ENCODE measurements at places on chromosomes 6 and 20.

GRCh38 chr6:151004383-151005024 is 139.0 kb downstream of the MTHFD1L start:
- DNase-seq, result peak; percentile 77

DNA sequence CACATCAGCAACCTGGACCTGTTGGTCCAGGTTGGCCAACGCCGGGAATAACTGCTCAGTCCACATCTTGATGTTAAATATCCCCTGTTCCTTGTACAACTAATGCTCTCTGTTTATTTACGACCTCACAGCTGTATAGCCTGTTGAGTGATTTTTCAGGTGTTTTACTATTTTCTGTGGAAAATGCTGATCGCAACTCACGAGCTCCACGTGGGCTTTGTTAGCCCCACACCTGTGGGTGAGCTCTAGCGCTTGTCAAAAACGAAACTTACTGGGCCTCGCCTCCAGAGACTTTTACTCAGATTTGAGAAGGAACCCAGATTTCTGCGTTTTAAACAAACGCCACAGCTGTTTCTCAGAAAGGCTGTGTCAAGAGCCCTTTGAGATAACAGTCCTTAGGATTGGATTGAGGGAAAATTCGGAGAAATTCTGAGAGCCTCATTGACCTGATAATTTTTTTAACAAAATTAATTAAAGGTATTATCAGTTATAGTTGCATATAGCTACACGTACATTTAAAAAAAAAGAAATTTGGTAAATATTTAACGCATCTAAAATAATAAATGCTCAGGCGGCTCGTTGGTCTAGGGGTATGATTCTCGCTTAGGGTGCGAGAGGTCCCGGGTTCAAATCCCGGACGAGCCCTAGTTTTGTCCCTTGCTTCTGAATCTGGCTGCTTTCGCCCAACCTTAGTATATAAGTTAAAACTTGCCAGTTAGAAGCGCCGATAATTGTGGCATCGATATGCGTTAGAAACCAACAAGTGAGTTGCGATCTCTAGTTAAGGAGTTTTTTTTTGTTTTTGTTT is 16.7 kb downstream of the HMGN4 start:
- DNase-seq, result peak; percentile 68

GRCh38 chr6:90805619-90806155 is 218.8 kb upstream of the MAP3K7 start:
- DNase-seq, result no peak

DNA sequence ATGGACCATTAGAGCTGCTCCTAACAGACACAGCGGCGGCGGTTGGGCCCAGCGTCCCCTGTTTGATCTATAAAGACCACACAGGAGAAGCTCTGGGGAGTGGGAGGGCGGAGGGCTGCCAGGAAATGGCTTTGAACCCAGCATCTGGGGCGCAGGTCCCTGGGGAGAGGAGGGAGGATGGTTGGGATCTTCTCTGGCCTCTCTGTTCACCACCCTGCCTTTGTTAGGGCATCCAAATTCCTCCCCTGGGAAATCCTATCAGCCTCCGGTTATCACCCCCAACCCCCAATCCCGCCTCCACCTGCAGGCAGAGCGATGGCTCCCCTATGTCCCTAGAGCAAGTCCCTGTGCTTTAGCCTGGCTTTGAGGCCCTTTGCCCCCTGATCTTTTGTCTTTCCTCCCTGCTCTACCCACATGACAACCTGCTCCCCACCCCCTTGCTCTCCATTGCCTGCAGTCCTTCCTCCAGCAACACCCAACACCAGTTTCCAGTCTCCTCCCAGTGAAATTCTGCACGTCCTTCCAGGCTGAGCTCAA is 7.1 kb downstream of the XKR7 start:
- DNase-seq, result no peak

GRCh38 chr20:23167431-23167830 is 81.3 kb upstream of the CD93 start:
- no peak for DNase-seq

DNA sequence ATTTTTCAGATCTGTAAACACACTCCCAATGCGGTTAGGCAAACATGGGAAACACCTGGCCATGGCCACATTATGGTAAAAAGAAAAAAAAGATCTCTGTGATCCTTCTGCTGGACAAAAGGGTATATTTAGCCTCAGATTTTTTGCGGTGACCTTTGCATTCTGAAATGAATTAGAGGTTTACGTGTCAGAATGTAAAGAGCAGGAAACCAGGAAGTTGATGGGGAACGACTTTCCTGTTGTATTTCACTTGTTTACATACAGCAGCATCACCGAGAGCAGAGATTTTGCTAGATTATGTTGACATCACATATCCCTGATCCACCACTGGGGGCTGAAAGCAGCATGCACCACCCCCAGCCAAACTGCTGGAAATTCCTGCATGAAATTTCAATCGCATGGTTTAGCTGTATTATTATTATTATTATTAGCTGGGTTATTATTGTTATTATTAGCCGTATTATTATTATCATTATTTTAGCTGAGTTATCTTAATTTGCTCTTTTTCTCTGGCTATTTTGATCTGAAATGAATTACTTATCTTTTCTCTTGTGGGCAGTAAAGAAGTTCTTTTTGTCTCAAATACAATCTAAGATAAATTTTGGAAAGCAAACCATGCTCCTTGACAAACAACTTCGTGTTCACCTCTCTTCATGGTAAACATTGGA is 189.4 kb downstream of the ZFP64 start:
- DNase-seq, result no peak

GRCh38 chr6:130788954-130789353 is 38.3 kb upstream of the SMLR1 start:
- DNase-seq, result no peak

DNA sequence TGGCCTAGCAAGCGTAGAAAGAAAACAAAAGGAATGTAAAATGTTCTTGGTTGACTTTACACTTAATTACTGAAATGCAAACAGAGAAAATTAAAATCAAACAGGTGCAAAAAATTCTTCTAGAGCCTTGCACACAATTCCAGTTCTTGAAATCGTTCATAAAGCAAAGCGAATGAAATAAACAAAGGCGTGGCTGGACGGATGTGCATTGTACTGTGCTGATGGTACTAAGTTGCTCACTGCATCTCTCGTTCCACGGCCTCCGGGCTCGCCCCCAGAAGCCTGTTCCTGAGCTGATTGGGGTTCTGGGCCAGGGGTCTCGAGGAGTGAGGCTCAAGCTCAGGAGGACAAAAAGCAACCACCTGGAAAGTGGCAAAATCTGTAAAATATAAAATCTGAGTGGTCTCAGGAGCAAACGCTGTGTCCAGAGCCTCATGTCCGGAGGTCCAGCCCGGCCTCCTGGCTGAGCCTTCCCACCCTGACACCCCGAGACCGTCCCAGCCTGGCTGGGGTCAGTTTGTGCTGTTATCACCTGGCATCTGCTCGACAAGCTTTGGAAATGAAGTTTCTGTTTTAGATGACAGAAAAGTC is 71.3 kb downstream of the TTLL2 start:
- no peak for DNase-seq

GRCh38 chr20:24502661-24503060 is 33.2 kb downstream of the SYNDIG1 start:
- DNase-seq, result no peak

DNA sequence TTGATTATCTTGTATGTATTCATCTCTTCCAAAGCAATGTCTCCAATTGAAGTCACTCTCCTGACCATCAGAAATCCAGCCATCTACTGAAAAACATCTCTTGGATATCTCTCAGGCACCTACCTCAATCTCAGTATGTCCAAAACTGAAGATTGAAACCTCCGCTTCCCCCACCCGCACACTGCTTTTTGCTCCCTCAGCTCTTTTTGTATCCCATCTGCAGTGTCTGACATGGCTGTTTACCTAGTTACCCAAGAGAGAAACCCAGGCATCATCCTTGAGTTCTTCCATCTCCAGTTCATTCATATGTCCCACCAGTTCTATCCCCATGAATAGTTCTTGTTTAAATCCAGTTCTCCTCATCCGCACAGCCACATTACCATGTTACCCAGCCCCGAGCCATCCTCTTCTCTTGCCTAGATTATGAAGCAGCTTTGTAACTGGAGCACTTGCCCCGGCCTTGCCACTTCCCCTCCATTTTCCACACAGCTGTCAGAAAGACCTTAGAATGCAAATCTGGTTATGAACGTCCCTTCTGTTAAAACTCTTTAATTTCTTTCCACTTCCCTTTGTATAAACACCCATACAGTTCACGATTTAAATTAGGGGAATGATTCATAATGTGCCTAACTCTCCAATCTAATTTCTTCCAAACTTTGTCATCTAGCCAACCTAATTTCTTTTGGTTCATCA is 40.5 kb upstream of the GCLC start:
- DNase-seq, result no peak

DNA sequence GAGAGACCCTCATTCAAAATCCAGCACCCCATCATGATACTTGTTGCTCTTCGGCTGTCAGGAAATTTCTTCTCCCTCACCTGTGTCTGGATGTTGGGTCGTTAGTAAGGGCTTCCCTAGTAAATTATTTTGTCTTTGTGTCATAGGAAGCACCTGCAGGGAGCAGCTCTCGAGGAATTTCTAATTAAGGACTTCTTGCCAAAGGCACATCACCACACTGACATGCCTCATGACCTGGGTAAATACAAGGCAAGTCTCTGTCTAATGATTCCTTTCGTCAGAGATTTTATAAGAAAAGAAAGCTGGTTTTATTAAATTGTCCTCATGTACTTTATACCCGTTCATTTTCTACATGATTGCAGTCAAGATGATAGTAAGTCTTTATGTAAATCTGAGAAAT is at the start of gene NOX3:
Gene NOX3 (minus strand): TSS at position 74 of the 400 bp plus-strand sequence. CDS start 39 bp downstream, at position 35.
- DNase-seq, result no peak

GRCh38 chr6:7996538-7997111 is 67.6 kb downstream of the BLOC1S5 start:
- DNase-seq, result no peak

DNA sequence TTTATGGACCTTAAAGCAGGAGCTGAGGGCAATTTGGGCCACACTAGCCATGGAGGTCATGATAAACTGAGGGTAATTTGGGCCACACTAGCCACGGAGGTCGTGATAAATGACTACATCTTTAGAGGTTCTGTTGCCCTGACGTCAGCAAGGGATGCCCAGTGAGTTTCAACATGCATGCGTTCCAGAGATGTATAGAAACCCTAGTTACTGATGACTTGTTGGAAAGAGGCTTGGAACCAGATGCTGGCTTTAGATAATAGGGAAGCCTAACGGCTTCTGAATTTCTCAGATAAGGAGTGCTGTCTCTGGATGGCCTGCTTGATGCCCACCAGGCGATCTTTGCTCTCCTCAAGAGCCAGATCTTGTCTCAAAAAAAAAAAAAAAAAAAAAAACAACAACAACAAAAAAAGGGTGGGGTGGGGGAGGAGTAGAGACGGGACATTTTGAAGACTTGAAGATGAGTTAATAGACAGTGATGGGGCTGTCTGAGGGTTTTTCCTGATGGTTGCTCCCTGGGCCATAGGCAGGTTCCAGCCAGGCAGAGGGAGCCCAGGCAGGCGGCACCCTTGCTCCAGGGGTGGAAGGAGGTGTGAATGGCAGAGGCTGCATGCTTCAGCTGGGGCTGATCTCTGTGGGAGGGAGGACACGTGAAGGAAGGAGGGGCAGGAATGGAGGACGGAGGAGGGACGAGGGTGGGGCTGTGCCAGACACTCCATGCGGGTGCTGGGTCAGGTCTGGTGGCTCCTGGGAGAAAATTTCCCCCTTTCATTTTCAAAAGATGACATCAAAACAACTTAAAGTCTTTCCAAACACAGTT is 27.0 kb upstream of the FRMD1 start:
- no peak for DNase-seq
